ENCODE measurements at places on chromosomes 7 and 10.

DNA sequence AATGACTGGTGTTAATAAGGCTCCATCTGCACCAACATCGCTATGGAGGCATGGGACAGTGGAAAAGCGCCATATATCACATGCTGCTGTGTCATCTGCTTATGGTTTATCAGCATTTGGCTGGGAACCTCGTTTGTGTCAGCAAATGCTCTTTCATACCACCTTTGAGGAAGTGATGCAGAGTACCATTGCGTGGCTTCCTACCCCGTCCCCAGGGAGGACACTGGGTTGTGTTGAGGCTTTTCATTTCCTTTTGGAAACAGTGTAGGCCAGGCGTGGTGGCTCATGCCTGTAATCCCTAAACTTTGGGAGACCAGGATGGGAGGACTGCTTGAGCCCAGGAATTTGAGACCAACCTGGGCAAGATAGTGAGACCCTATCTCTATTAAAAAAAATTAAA lies 6.8 kb downstream of the TACR2 start:
- no peak for DNase-seq

GRCh38 chr7:140607441-140607989 lies 33.1 kb downstream of the DENND2A start:
- no peak for DNase-seq

DNA sequence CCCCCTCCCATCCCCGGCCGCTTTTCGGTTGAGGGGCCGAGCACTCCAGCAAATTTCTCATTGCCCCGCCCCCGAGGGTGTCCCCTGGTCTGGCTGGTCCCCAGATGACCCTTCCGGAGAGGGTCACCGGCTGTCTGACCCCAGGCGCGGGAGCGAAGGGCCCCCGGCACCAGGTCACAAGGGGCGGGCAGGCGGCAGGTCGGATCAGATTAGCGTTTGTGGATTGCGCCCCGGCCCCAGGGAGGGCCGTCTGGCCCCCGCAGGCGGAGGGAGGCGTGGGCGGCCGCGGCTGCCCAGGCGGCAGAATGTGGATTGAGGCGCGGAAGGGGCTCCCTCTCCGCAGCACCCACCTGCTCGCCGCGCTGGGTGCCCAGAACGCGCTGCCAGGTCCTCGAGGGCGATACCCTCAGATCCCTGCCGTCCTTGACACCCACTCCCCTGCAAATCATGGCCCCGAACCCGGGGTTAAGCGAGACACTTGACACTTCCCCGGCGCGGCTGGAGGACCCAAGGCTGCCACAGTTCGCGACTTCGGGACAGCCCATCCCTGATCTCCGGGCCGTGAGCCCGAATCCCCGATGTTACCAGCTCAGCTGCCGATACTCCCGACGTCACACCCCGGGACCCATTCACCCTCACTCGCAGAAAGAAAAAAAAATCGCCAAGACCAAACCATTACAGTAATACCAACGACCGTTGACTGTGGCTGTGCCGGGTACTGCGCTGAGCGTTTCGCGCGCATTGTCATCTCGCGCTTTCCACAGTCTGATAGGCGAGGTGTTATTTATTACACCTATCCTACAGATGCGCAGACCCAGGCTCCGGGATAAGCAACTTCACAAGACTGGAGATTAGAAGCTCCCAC lies 953 bp downstream of the NODAL start:
- no peak for DNase-seq

DNA sequence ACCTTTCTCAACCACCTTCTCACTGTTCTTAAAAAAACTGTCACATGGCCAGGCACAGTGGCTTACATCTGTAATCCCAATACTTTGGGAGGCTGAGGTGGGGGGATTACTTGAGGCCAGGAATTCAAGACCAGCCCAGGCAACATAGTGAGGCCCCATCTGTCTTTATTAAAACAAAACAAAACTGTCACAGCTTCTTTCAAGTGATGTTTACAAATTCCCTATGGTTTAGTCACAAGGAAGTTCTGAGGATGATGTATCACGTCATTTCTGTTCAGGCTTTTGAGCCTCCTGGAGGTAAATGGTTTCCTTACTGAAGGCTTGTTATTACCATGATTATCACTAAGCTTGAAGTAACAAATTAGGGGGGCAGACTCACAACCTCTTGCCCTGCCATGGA lies 186.2 kb downstream of the CFTR start:
- DNase-seq, result no peak

- no peak for DNase-seq
These were observed 15.5 kb downstream of the CARD11 start for GRCh38 chr7:3028071-3028757.

- no peak for DNase-seq
These were observed 580.5 kb downstream of the AUTS2 start for GRCh38 chr7:70178787-70179186.

GRCh38 chr10:61733358-61733940 lies 70.7 kb downstream of the CABCOCO1 start:
- peak; percentile 24 for DNase-seq

DNA sequence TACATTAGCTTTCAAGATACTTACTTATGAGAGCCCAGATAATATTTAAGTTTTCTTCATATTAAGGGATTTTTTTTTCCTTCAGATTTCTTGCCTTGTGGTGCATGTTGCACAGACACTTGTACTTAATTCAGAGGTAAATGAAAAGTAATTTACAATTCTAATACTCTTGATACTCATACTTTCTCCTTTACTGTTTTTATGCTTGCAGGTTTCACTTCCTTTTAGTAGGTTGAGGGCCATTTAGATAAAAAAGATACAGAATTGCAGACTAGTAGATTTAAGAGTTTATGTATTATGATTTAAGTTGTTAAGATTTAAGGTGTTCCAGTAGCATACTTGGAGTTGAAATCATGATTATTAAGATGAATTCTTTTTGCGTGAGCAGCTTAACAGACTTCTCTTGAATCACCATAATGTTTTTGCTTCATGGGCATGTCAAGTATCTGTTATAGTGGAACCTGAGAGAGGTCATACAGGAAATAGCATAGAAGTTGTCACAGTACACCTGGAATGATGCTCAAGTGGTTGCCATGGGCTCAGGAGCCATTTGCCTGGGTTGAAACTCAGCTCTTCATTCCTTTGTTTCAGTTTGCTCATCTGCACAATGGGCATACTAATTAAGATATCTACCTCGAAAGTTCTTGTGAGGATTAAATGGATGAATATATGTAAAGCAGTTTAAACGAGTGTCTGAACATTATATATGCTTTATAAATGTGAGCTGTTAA lies 174.8 kb upstream of the PRPS1L1 start:
- no peak for DNase-seq

GRCh38 chr10:122796796-122797195 lies 48.9 kb downstream of the CUZD1 start:
- DNase-seq, result no peak

GRCh38 chr10:52814506-52814905 lies 41.9 kb upstream of the MBL2 start:
- no peak for DNase-seq

DNA sequence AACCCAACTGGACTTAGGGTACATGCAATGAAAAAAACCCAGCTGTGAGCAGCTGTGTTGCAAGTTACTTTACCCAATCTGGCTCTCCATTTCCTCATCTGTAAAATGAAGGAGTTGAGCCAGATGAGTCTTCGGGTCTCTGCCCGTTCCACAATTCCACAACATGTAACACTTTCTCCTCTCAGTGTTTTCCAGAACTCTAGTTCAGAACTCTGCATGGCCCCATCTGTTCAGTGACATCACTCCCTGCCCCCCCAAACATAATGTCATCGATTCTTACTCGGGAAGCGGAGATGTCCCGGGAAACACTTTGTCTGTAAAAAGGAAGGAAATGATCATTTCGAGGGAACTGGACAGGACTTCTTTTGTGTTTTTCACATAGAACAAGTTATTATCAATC lies 2.5 kb downstream of the SH3PXD2A start:
- no peak for DNase-seq

DNA sequence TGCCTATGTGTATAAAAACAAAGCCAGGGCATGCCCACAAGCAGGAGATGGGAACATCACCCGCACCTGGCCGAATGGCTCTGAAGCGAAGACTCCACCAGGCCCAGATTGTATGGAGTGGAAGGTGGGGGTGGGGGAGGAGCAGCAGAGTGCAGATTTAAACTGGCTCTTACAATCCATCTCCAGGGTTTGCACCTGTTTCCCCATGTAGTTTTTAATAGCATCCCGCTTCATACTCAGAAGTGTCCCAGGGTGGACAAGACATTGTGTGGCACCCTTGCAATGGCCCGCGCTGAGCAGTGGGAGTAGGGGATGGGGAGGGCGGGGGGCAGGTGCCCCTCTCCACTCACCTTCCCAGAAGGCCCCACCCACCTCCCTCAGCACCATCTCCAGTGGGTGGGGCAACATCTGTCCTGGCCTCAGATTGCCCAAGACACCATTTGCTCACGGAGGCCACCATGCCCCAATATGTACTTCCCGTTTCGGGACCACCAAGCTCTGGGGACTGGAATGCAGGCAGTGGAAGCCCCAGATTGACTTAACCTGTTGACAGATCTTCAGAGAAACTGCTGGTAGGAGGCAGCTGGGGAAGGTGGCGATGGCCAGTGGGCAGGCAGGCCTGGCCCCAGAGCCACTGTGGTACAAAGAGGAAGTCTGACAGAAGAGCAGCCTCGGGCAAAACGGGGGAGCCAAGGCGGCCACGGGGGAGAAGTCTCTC lies 23.0 kb downstream of the VSIR start:
- DNase-seq, result no peak

GRCh38 chr10:125035588-125036295 lies 93.8 kb downstream of the ZRANB1 start:
- no peak for DNase-seq

DNA sequence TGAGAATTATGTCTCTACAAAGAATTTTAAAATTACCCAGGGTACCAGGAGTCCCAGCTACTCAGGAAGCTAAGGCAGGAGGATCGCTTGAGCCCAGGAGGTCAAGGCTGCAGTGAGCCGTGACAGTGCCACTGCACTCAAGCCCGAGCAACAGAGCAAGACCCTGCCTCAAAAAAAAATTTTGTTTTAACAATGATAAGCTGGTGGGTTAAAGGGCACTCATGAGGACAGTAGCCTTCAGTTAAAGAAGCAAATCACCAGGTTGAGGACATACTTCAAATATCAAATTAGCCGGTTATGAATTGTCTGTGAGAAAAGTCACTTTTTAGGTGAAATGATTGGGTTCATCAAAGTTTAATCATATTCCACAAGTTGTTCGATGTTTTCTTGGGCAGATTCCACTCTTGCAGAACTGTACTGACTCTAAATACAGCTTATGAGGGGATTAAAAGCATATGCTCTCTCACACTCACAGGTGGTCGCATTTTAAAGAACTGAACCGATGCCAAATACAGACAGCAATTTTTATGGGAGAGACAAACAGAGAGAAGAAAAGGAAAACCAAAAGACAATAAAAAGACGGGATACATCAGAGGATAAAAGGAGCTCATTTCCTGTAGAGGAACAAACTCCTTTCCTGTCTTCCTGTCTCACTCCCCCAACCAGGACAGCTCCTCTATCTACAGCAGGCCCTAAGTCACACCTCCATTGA lies 582.8 kb upstream of the NRP1 start:
- DNase-seq, result no peak

- DNase-seq, result no peak
These were observed 33.0 kb downstream of the ZNF777 start for GRCh38 chr7:149427893-149428292.

DNA sequence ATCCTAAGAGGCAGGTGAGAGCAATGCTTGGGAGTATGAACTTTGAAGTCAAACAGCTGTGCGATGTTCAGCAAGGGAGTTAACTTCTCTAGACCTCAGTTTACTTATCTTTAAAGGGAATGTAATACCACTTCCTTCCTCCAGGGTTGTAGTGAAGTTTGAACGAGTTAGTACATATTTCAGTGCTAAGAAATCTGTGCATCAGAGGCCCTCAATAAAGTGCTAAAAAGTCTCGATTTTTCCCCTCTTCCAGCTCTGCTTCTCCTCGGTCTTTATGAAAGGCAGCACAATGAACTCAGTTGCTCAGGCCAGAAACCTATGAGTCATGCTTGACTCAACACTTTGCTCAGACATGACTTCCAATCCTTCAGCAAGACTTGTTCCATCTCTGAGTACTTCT lies 418.9 kb downstream of the MDFIC start:
- DNase-seq, result no peak

GRCh38 chr10:109591601-109592000 lies 331.7 kb downstream of the XPNPEP1 start:
- DNase-seq, result no peak

DNA sequence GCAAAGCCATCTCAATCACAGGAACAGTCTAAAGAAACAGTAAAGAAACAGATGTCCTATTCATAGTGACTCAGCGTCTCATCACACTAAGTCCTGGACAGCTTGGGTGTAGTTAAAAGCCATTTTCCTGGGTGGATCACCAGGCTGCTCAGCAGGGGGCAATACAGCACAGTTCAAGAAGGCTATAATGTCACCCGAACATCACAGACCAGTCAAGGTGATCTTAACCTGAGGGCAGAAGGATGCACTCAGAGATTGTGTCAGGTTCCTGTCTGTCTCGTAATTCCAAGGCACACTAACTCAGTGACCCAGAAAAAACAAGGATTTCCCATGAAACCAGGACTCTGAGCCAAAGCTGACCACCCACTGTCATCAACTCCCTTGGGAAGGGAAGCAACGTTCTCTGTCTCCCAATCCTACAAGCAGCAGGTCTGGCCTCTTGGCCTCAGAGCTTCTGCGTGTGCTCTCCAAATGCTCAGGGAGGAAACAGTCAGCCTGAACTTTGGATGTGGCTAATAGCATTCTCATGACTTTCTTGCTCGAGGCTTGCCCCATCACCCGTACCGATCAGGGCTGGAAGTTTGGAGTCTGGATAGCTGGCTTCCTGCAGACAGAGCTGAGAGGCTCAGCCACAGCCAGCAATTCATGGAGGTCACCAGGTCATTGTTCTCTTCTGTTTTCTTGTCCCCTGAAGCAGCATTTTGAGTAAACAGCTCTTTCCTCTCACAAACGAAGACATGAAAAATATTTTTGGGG lies 90.4 kb upstream of the FAM171A1 start:
- no peak for DNase-seq
